ENCODE measurements at places on chromosomes 3 and 15.
A peak's percentile ranks its signal among the peaks of the same experiment; 100 is the strongest.

GRCh38 chr3:36804295-36805055, 40.1 kb upstream of the DCLK3 start:
- peak; percentile 71 for DNase-seq

DNA sequence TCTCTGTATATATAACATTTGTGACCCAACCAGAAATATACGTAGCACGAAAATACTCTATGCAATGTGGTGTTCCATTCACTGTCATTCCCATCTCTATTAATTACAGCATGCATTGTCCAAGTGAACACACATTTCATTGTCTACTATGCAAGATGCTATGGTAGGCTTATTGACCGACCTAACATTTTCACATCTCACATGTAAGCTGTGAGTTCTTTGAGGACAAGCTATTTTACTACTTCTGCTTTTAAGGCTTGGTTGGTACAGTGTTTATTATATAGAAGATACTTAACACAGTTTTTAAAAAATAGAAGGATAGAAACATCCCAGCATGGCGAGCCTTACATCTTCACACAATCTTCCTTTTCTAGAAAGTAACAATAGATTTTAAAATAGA, 164.4 kb downstream of the KLHL25 start:
- DNase-seq: no peak

GRCh38 chr3:169493521-169494141, 169.9 kb downstream of the MECOM start:
- no peak for DNase-seq

GRCh38 chr3:42066516-42067181, 24.5 kb upstream of the TRAK1 start:
- no peak for DNase-seq

GRCh38 chr15:30923429-30923828, 19.7 kb downstream of the FAN1 start:
- peak; percentile 26 for DNase-seq

- no peak for DNase-seq
Measured at GRCh38 chr3:37592328-37592727, 269.4 kb upstream of the CTDSPL start.

- no peak for DNase-seq
Measured at GRCh38 chr3:18740631-18741583, 315.8 kb upstream of the SATB1 start.

DNA sequence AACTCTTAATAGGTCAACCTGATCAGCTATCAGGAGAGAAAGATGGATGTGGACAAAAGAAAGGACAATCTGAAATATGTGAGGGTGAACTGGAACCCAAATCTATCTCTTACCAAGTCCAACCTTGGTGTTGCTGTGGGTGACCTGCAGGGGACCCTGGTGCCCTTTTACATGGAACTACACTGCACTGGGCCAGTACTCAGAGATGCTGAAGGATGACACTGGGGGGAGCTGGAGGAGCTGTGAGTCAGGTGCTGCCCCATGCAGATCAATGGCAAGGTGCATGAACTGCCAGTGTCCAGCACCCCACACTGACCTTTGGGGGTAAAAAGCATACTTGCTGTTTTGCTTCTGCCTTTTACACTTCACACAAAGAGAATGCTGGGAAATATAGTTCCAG, 55.6 kb upstream of the TBC1D5 start:
- DNase-seq: no peak

- no peak for DNase-seq
Measured at GRCh38 chr3:143753006-143753405, 95.3 kb downstream of the SLC9A9 start.

DNA sequence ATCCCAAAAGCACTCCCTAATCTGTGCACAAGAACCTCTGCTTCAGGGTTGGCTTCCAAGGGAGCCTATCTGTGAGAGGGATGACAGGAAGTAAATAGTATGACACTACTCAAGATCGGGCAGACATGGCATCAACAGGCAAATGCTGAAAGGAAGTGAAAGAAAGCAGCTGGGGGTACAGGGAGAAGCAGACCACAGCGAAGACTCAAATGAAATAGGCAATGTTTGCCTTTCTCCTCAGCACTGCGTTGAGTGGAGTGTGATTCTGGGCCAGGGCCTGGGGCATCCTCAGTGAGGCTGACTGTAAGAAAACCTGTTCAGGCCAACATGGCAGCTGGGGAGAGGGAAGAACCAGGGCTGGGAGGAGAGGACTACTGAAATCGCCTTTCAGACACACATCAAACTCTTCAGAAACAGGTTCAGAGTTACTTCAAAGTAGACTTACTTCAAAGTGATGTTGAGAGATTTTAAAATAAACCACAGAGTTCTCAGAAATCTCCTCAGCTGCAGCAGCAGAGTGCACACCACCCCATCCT, 96.6 kb downstream of the SLC9A9 start:
- no peak for DNase-seq

DNA sequence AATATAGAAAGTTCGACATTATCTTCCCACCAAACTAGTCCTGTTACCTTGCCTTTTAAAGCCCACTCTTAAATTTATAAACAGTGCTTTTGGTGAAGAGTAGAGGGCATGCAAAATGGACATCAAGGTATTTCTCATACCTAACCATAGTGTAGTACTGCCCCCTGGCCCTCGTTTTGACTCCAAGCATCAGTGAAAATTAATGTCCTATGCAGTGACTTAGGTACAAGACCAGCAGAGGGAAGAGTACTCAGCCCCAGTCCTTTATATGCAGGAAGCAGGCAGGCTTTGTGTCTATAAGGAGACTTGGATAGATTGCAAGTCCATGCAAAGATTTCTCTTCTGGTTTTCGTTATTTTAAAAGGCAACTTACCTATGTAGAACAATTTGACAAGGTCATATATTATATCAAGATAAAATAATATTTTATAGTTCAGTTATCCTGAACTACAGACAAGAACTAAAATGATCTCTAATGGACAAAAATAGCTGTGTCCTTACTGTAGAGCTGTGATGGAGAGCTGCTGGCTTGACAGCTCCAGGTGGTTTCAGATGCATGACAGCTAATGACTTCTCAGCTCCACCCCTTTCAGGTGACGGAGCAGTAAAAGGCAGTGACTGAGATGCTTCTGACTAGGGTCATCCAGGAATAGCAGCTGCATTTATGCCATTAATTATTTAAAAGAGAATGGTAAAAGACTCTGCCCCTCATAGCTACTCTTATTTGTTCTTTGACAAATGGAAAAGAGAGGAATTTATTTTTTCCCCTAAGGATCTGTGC, 646.1 kb downstream of the SQOR start:
- no peak for DNase-seq

DNA sequence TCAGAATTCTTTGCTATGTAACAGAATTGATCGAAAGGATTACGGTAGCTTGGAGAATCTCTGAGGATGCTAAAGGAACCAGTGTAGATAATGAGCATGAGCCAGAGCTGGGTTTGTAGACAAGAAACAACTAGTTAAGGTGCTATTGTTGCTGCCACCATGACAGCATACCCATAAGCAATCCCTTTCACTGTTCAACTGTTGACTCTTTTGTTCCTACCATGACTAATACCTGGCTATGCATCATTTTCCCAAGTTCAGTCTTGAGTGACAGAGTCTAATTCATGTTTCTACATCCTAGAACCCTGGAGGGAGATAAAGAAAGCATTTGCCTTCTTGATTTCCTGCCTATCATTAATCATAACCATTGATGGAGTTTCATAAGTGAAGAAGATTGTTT, 600.3 kb downstream of the OTOL1 start:
- DNase-seq: no peak

- no peak for DNase-seq
Measured at GRCh38 chr3:111588527-111588926, 6.6 kb downstream of the ZBED2 start.

- DNase-seq: no peak
Measured at GRCh38 chr15:98221144-98221543, 260.6 kb downstream of the ARRDC4 start.

DNA sequence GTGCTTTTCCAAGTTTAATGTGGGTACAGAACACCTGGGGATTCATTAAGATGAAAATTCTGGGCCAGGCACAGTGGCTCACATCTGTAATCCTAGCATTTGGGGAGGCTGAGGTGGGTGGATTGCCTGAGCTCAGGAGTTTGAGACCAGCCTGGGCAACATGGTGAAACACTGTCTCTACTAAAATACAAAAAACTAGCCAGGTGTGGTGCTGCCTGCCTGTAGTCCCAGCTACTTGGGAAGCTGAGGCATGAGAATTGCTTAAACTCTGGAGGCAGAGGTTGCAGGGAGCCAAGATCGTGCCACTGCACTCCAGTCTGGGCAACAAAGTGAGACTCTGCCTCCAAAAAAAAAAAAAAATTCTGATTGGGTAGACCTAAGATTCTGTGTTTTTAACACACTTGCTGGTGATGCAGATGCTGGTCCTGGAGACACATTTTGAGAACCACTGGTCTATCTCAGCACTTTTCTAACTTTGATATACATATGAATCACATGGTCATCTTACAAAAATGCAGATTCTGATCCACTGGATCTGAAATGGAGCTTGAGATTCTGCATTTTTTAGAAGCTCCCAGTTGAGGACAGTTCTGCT, 223.8 kb upstream of the SATB1 start:
- DNase-seq: no peak

GRCh38 chr15:82138306-82138705, 92.5 kb upstream of the MEX3B start:
- no peak for DNase-seq

GRCh38 chr3:126524429-126524988, 554 bp downstream of the CHST13 start:
- DNase-seq: no peak

- no peak for DNase-seq
Measured at GRCh38 chr3:30393079-30393478, 213.3 kb upstream of the TGFBR2 start.

DNA sequence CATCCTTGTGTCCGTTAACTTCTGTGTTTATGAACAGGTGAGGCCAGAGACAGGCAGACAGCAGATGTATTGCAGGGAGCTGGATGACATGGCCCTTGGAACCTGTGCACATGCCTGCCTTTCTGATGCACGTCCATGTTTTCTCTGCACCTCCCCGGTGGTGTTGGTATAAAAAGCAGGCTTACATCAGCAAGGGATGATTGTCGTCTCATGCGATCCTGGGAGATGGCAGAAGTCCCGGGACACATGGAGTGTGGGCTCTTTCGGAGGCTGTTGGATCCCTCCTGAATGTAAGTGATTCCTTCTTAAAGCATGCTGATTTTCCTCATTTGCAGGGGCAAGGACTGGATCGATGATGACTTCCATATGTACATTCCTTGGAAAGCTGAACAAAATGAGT, 134.8 kb downstream of the SNRPN start:
- no peak for DNase-seq

DNA sequence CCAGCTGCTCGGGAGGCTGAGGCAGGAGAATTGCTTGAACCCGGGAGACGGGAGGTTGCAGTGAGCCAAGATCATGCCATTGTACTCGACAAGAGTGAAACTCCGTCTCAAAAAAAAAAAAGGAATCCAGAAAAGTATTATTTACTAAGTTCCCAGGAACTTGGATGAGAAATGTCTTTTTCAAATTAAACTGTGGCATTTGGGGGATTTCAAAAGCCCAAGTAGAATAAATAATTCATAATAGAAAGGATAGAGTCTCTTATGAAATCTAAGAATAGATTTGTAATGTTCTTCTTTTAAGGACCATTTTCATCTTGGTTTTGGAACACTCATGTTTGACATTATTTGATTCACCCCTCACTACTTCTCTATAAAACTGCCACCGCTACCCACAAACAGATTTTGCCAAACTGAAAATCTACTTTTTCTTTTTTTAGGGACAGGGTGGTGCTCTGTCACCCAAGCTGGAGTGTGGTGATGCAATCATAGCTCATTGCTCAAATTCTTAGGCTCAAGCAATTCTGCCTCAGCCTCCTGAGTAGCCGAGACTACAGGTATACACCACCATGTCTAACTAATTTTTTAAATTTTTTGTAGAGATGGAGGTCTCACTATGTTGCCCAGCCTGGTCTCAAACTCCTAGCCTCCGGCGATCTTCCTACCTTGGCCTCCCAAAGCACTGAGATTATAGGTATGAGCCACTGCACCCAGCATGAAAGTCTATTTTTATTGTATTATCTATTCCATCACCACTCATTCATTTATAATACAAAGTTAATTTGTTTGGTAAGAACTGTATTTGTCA, 99.3 kb downstream of the SENP2 start:
- no peak for DNase-seq

GRCh38 chr3:182248349-182248880, 536.7 kb downstream of the SOX2 start:
- DNase-seq: no peak

GRCh38 chr3:37833302-37834186, 28.1 kb upstream of the CTDSPL start:
- DNase-seq: no peak

DNA sequence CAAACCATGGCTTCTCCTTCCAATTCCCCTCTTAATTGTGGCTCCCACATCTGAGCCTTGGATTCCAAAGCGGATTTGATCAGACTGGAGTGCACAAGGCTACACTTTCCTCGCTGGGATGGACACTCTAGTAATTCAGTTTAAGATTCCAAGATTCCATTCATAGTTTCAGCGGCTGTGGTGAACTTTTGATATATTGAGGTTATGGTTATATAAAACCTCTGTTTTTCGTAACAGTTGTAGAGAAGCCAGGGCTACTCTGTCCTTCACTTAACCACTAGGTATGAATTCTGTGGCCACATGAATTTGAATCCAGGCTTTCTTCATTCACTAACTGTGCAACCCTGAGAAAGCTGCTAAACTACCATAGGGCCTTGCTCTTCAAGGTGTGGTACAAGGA, 67.9 kb upstream of the KY start:
- no peak for DNase-seq

DNA sequence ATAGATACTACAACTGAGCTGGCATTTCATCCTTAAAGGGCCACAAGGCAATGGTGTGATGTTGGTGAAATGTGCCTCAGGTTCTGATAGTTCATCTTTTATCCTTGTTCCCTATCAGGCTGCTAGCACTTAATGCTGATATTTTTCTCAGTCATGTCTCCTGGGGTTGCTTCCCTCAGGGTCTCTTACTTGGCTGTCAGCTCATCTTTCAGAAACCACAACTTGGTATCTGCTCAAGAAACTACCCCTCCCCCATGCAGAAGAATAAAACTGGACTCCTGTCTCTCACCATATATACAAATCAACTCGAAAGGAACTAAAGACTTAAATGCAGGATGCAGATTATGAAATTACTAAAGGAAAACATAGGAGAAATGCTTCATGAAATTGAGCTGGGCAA, 308.1 kb downstream of the CHST2 start:
- no peak for DNase-seq

Measured in caudate nucleus (tissue), 63 donors.